NCI-H82 (cell line): ENCODE measurements at places on chromosomes 1 and 21.
A peak's percentile ranks its signal among the peaks of the same experiment; 100 is the strongest.

GRCh38 chr1:118021668-118022067 lies 92.1 kb downstream of the WDR3 start:
- DNase-seq, result peak; percentile 5

DNA sequence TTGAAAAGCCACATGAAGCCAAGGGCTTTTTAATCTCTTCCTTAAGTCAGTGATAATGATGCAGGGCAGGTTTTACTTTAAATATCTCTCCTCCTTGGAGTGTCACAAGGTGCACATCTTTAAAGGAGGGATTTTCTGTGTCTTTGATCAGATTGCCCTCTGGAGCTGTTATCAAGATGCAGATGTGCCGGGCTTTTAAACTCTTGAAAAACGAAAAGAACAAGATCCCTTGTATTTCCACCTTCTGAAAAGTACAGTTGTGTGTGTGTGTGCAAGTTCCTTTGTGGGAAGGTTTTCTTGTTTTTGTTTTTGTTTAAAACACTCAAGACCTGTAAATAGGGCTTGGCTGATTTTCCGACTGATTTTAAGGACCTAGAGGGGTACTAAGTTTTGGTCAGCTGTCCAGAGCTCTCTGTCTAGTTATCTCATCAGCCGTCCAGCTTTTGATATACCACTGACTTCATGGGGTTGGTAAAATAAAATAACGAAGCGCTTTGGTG lies 1.6 kb downstream of the MARK1 start:
- DNase-seq, result no peak

GRCh38 chr1:204495777-204496176 lies 1.2 kb upstream of the PIK3C2B start:
- DNase-seq, result no peak

DNA sequence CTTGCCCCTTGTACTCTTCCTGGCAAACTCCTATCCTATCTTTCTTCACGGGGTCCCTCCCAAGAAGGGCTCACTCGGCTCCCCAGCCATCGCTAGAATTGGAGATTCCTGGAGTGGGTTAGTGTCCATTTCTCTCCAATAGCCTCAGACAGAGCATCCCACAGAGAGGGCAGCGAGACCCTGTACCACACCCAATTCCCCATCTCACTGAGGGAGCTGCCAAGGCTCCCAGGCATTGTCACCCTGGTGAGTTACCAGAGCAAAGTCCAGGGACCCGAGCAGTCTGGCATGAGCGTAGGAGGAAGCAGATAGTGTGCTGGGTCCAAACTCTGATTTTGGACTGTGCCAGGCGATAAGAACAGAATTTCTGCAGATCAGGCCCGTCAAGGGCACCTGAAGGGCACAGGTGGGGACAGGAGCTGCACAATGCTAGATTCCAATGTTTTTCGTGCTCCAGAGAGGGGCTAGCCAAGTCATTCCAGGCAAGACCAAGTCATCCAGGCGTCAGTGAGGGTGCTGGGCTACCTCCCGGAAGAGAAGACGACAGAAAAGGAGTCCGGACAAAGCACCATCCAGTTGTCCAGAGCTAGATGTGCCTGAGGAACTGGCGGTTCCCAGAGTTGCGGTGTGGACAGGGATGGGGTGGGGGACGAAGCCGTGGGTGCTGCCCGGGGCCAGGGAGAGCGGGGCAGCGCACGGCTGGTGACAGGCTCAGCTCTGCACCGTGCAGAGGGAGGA lies 15.3 kb downstream of the AKR7A3 start:
- no peak for DNase-seq

DNA sequence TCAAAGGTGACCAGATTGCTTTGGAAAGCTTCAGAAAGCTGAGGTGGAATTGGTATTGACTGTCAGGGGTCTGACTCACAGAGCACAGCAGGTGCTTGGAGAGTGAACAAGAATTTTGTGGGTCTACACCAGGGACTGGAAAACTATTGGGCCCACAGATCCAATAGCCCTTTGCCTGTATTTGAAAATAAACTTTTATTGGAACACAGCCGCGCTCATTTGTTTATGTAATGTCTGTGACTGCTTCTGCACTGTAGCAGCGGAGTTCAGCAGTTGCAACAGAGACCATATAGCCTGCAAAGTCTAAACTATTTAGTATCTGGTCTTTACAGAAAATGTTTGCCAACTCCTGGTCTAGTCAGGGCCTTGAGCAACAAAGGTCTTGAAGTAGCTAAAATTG lies 315.6 kb downstream of the NFIA start:
- DNase-seq, result no peak

DNA sequence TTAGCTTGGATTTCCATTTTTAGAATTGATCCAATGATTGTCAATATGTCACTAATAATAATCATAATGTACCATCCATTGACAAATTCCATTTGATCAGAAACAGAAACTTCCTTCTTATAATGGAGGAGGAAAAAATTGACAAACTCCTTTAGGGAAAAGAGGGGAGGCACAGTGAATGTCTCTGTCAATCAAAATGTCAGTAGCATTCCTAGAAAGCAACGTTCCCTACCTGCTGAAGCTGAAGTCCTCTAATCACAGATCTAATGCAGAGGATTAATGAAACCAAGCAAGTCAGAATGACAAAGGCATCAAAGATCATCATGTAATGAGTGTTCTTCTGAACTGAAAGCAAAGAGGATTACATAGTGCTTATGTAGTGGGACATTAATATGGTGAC lies 22.4 kb downstream of the MCOLN3 start:
- DNase-seq, result peak; percentile 36

DNA sequence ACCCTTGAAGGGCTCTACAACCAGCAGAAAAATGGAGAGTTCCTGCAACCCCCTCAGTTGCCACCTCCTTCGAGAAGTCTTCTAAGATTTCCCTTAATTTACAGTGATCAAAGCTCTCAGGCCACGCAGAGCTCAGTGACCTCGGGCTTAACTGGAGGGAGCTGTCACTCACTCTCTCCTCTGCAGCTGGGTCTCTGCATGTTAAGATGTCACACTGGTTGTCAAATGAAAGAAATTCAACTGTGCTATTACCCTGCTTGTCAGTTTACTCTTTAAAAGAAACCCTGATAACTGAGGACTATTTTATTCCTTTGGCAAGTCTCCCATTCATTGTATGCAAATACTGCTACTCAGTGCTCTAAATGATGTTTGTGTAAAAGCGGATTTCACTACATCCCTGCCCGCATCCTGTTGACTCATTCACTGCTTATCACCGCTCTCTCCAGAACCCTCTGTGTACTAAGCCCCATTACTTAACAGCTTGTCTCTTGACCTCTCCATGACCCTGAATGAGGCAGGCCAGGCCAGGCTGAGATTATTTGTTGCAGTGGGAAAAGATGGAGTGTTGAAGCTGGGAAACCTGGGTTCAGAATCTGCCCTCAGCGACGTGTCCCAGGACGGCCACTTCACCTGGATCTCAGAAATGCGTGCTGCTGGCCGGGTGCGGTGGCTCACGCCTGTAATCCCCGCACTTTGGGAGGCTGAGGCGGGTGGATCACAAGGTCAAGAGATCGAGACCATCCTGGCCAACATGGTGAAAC lies 13.7 kb downstream of the DHRS3 start:
- DNase-seq, result peak; percentile 95

DNA sequence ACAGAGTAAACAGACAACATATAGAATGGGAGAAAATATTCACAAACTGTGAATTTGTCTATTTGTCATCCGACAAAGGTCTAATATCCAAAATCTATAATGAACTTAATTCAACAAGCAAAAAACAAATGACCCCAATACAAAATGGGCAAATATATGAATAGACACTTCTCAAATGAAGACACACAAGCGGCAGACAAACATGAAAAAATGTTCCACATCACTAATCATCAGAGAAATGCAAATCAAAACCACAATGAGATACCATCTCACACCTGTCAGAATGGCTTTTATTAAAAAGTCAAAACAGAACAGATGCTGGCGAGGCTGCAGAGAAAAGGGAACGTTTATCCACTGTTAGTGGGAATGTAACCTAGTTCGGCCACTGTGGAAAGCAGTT lies 72.7 kb downstream of the SMYD3 start:
- no peak for DNase-seq

GRCh38 chr1:53552146-53552861 lies 93.1 kb downstream of the DMRTB1 start:
- DNase-seq, result no peak

- no peak for DNase-seq
Observed at GRCh38 chr21:23887725-23888306, 1719.5 kb downstream of the MRPL39 start.

- no peak for DNase-seq
Observed at GRCh38 chr1:189212606-189213005, 1265.1 kb downstream of the BRINP3 start.

- DNase-seq, result no peak
Observed at GRCh38 chr1:235976490-235976889, 88.4 kb downstream of the NID1 start.

GRCh38 chr1:31069392-31069791 lies 3.9 kb upstream of the PUM1 start:
- DNase-seq, result no peak
